ENCODE measurements at places on chromosomes 13 and 19.
A peak's percentile ranks its signal among the peaks of the same experiment; 100 is the strongest.

DNA sequence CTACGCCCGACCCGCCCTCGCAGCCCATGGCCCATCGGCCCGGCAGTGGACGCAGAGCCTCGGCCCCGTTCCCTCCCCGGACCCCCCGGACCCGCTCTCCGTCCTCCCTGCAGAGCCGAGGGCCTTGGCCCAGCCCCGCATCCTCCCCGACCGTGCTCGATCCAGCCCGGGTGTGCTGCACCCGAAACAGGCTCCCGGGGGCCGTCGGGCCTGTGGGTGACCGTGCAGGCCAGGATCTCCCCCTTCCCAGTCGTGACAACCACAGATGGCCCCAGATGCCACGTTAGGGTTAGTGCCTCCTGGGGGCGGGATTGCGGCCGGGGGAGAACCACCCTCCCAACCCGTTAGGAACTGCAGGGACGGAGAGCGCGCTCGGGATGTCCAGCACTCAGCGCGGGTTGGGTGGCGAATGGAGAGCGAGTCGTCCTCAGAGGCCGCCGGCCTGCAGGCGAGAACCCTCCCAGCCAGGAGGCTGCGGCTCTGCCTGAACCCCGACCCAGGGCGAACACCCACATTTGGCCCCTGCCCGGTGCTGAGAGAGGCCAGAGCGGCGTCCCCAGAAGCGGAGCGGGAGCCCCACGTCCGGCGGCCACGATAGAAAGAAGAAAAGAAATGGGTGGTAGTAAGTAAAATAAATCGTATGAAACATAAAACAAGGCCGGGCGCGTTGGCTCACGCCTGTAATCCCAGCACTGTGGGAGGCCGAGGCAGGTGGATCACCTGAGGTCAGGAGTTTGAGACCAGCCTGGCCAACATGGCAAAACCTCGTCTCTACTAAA, 6.7 kb upstream of the MADCAM1 start:
- peak; percentile 37 for DNase-seq

DNA sequence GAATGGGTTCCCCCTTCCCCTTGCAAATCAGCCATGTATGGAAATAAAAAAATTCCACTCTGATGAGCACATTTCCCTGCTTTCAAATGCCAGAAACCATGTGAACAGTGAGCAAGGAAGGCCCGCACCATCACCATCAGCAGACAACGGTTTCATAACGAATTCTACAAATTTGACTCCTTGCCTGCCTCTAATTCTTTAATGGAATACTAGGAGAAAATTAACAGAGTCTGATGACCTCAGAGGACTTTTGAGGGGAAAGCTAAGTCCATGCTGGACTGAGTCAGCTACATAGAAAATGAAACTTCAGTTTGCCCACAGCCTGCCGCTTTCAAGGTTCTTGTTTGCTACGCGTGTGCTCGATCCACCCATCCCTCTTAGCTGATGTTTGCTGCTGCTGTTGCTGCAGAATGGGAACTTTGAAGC, 46.7 kb upstream of the KL start:
- no peak for DNase-seq

DNA sequence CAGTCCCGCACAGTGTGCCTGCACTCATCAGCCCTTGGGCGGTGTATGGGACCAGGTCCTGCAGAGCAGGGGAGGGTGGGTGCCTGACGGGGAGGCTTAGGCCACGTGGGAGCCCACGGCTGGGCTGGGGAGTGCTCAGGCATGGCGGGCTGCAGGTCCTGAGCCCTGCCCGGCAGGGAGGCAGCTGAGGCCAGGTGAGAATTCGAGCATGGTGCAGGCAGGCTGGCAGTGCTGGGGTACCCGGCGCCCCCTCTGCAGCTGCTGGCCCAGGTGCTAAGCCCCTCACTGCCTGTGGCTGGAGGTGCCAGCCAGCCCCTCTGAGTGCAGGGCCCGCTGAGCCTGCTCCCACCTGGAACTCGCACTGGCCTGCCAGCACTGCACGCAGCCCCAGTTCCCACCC, 630.9 kb upstream of the PCDH20 start:
- no peak for DNase-seq

- peak; percentile 84 for DNase-seq
Measured at GRCh38 chr19:1025960-1026782, at the start of gene CNN2. Gene CNN2 (plus strand): TSS chr19:1026608. CDS start chr19:1026662, 54 bp downstream.

DNA sequence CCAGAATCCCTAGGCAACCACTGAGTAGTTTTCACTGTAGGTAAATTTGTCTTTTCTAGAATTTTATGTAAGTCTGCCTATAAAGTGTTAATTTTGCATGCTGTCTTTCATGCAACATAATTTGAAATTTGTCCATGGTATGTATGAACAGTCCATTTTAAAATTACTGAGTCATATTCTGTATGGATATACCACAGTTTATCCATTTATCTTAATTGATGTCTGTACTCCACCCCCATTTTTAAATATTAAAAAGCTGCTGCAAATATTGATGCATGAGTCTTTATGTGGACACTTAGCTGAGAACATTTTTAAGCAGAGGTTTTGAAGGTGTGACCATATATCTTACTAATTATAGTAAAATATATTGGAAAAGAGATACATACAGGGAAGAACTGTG, 9.0 kb downstream of the ZNF134 start:
- DNase-seq = no peak

DNA sequence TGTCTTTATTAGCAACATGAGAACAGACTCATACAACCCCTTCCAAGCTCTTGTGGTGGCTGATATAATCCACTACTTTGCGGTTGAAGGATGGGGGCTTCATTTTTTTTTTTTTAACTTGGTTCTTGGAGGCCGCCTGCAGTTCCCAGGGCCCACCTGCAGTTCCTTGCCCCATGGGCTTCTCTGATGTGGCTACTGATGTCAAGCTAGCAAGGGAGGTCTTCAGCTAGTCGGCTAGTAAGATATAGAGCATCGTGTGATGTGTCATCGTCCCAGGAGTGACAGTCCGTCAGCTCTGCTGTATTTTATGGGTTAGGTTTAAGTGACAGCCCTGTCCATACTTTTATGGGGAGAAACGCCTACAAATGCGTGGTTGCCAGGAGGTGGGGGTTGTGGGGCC, 26.1 kb downstream of the UHRF1 start:
- no peak for DNase-seq

- no peak for DNase-seq
Measured at GRCh38 chr19:32287086-32287485, 58.3 kb upstream of the ZNF507 start.

DNA sequence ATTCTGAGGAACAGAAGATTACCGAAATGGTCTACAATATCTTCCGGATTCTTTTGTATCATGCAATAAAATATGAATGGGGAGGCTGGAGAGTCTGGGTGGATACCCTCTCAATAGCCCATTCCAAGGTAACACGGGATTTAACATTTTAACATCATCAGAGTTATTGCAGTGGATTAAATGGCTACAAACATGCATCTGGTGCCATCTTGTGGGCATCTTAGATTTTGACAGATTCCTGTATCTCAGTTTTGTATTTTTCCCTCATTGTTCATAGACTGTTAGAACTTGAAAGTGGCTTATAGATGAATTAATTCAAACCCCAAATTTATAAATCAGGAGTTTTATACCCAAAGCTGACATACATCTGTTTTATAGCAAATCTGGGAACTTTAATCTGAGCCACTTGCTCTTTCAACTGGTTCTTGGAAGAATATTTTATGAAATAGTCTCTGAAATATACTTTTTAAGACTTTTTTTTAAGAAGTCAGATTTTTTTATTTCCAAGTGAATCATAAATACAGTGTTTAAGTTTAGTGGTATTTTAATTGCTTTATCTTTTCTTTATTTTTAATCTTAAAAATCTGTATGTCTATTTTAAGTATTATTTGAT, 215.2 kb downstream of the NBEA start:
- DNase-seq = peak; percentile 23

DNA sequence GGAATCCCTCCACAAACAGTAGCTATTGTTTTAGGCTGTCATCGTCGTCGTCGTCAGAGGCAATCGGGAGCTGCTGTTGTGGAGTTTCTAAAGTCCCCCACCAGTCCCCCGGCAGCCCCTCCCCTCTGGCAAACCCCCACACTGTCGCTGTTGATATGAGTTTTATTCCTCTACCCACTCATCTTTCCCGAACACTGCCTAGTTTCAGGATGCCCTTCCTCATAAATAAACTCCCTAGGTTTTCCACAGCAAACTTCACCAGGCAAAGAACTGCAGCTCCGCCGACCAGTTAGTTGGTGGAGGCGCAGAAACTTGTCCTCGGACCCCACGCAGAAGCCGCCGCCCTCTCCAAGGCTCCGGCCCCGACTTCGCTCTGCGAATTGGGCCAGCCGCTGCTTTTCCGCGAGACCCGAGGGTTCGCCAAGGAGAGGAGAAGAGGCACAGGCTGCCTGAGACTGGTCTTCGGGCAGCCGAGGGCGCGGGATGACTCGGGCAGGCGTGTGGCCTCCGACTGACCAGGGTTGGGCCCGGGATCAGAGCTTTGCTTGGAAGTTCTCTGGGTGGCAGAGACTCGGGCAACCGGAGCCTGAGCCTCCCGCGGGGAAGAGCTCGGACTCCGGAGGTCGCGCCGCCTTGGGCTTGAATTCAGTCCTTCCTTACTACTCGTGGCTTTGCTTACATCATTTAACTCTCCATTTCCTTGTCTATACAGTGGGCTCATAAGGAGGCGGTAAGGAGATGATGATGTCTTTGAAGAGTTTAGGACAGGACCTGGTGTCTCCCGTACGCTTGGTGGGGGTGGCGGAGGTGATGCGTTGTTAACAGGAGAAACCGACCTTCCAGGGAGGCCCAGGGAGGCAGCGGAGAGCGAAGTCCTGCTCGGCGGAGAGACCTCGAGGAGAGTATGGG, 7.9 kb downstream of the PDX1 start:
- DNase-seq = peak; percentile 11

- no peak for DNase-seq
Measured at GRCh38 chr13:103188713-103189326, 122.6 kb upstream of the SLC10A2 start.
